ENCODE measurements at places on chromosomes 11 and 22.
A peak's percentile ranks its signal among the peaks of the same experiment; 100 is the strongest.

DNA sequence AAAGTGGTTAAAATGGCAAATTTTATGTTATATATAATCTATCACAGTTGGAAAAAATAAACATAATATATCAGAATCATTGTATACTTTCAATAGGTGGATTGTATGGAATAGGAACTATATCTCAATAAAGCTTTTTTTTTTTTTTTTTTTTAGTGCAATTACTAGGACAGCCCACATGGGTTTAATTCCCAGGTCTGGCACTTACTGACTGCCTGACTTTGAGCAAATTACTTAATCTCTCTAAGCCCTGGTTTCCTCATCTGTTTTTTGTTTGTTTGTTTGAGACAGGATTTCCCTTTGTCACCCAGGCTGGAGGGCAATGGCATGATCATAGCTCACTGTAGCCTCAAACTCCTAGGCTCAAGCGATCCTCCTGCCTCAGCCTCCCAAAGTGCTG, 26.1 kb upstream of the BAIAP2L2 start:
- DNase-seq = no peak

GRCh38 chr11:66493130-66493529, 12.9 kb downstream of the DPP3 start:
- DNase-seq = no peak

DNA sequence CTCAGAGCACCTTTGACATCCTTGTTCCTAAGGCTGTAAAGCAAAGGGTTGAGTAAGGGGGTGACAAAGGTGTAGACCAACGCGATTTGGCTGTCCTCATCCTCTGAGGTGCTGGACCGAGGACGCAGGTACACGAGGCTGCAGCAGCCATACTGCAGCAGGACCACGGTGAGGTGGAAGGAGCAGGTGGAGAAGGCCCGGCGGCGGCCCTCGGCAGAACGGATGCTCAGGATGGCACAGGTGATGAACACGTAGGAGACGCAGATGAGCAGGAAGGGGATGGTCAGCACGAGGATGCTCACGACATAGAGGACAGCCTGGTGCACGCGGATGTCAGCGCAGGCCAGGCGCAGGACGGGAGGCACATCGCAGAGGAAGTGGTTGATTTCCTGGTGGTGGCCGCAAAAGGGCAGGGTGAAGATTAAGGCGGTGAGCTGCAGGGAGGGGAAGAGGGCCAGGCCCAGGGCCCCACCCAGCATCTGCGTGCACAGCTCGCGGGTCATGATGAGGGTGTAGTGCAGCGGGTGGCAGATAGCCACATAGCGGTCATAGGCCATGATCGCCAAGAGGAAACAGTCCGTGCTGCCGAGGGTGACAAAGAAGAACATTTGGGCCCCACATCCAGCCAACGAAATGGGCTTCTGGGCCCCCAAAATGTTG, 632 bp downstream of the OR10Q1 start:
- DNase-seq = no peak

DNA sequence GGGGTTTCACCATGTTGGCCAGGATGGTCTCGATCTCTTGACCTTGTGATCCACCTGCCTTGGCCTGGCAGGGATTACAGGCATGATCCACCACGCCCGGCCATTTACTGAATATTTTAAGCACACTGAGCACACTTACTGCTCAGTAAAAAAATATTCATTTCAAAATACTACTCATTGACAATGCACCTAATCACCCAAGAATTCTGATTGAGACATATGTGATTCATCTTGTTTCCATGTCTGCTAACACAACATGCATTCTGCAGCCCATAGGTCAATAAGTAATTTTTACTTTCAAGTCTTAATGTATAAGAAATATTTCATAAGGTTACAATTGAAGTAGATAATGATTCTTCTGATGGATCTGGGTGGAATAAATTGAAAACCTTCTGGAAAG, 4.2 kb upstream of the OR52J3 start:
- no peak for DNase-seq

- no peak for DNase-seq
Measured at GRCh38 chr11:15938121-15938611, 418.2 kb downstream of the SOX6 start.

- no peak for DNase-seq
Measured at GRCh38 chr11:36638556-36638955, 40.5 kb upstream of the RAG2 start.

GRCh38 chr11:64165481-64165841, 452 bp downstream of the MACROD1 start:
- DNase-seq = peak; percentile 38

GRCh38 chr11:65625628-65626342, 10.2 kb downstream of the PCNX3 start:
- peak; percentile 72 for DNase-seq

GRCh38 chr11:100865443-100866065, 178.5 kb downstream of the ARHGAP42 start:
- DNase-seq = no peak

DNA sequence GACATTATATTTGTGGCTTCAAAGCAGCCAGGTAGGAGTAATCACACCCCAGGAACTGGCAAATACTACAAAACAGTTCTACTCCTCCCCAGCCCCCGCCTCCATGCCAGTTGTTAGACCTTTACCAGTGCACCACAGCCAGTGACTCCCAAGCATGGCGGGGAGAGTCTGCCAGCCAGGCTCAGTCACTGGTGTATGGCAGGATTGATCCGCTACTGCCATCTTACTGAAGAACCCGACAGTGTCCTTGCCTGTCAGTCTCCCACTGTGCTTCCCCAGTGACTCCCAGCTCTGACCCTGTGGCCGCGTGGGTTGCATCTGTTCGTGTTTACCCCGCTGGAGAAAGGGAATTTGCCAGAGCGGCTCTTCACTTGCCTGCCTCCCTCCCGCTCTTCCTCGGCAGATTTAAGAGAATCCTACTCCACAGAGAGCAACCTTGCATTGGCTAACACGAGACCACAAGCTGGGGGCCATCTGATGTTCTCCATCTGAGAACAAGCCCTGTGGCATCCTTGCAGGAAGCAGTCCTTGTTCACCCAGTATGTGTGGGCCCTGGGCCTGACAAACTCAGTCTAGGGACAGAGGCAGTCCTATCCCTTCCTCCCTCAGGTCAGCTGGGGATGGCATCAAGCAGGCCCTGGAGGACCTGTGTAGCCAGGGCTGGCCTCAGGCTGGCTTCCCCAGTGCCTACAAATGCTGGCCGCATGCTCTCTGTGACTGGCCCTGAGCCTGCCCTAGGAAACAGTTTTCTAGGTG, 33.1 kb downstream of the GNAZ start:
- DNase-seq = no peak

All from CD4-positive, alpha-beta T cell treated with Interleukin-6 for 4 hours (primary cell).